Amygdala (tissue), 56 donors: ENCODE measurements at places on chromosomes 4 and X.

DNA sequence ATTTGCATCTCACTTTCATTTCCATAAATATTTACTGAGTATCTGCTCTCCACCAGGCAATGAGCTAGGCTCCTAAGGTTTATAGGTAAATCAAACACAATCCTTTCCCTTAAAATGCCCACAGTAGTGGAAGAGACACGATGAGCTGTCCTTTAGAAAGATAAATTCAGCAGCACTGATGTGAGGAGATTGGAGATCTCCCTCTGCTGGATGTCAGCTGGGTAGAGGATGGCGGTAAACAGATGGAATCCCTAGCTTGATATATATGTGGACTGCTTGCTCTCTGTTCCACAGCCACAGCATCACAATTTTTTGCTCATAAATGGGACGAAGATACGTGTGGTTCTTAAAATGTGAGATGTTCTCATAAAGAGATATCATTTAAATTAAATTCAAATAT lies 216.4 kb upstream of the RASGEF1B start:
- no peak for DNase-seq

DNA sequence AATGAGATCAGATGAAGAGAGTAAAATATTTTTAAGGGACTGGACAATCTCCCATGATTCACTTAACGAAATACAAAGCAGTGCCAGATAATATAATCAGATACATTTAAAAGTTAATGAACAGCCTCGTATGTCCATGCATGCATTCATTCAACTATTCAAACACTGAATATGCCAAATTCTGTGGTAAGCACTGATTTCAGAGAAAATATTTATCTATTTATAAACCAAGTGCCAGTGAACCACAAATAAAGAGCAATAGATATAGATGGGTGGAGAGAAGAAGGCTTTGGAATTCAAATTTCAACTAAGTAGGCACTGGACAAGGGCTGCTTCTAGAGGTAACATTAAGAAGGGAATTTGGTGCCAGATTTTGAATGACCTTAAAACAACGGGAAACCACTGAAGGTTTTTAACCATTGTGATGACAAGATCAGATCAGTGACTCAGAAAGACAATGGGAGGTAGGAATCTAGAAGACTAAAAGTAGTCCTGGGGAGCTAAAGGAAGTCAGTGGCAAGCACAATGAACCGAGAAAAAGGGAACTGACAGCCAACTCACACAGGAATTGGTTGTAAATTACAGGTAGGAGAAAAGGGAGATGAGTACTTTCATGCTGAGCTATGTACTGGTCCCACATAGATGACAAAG lies 14.2 kb downstream of the ELOVL6 start:
- DNase-seq: no peak

DNA sequence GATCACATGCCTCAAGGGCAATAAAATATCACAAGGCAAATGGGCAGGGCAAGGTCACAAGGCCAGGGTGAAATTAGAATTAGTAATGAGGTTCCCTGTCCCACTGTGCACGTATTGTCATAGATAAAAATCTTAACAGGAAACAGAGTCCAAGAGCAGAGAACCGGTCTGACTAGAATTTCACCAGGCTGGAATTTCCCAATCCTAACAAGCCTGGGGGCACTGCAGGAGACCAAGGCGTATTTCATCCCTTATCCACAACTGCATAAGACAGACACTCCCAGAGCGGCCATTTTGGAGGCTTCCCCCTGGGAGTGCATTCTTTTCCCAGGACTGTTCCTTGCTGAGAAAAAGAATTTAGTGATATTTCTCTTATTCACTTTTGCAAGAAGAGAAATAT lies 25.9 kb upstream of the PRDM5 start:
- DNase-seq: no peak

DNA sequence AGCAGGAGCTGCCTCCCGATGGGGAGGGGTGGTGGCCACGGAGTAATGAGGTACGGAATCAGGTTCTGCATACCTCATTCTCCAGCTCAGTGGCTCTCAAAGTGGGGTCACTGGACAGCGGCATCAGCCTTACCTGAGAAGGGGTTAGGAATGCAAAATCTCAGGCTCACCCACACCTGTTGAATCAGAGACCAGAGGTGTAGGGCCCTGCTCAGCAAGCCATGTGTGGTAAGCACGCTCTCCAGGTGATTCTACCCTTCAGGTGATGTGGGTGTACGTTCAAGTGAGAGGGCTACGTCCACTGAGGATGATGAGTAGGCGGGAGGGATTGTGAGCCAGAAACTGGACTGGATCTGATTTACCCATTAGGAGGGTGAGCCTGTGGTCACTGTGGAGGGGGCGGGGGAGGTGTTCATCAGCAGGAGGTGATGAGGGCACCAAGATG lies 65.8 kb downstream of the ANAPC4 start:
- DNase-seq: no peak

DNA sequence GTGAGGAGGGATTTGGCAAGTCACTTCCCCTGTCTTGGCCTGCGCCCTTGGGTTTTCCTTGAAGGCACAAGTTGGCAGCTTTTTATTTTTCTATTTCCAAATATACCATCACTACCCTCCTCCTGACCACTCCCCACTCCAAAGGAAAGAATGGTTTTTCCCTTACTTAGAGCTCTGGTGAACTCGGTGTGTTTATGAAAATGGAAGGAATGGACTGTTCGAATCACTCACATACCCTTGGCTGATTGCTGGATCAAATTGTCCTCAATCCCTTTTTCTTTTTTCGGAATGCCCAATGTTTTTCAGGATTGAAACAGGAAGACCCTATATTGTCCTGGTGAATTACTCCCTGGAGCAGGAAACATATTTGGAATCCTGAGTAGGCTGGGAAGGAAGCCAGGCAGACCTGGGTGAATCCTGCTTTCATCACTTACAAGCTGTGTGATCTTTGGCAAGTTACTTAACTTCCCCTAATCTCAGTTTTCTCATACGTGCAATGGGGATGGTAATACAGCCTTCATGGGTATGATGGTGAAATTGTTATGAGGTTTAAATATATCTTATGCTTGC lies 70.7 kb downstream of the RTL5 start:
- no peak for DNase-seq

GRCh38 chrX:120790118-120790517 lies 85.5 kb downstream of the CT47B1 start:
- DNase-seq: peak; percentile 2

DNA sequence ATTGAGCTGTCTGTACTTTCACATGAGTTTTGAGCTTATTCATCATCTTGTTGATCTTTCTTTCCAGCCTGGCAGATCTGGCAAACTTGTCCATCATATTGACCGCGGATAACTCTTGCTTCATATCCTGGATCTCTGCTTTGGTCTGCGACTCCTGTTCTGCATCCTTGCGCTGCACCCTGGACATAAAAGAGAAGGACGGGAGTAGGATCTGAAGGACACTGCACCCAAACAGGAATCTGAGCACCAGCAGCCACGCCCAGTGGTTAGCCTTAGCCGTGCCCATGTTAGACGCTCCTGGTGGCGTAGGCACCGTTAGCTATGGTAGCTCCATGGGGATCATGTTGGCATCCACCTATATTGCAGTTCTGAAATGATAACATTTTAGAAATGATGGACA lies 56.6 kb downstream of the LARP7 start:
- DNase-seq: no peak

- DNase-seq: no peak
Observed at GRCh38 chrX:149004936-149005335, 500.2 kb downstream of the IDS start.

- peak; percentile 45 for DNase-seq
Observed at GRCh38 chrX:6228720-6229119, at the start of gene NLGN4X. NLGN4X (minus strand) TSS chrX:6228867; CDS start chrX:6151466, 77,401 bp downstream.

DNA sequence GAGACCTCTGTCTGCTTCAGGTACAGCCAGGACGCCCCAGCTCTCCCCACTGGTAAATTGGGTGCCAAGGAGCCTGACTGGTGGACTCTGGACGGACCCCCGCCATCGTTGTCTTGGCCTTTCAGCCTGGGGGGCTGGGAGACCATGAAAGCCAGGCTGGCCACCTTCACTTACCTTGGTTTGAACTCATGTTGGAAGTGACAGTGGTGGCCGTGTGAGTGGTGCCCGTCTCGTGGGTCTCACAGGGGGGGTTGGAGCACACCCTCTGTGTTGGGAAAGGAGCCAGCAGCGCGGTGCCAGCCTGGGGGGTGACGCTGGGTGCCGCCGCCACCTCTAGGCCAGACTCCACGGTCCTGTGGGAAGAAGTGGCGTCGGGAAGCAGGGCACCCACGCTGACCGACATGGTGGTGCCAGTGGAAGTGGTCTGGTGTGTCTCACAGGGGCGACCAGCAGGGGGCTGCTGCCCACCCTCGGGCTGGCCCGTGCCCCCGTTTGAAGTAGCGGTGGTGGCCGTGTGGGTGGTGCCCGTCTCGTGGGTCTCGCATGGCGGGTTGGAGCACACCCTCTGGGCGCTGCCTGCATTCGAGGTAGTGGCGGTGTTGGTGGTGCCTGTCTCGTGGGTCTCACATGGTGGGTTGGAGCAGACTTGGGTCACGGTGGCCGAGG lies 9.6 kb upstream of the RENBP start:
- no peak for DNase-seq

DNA sequence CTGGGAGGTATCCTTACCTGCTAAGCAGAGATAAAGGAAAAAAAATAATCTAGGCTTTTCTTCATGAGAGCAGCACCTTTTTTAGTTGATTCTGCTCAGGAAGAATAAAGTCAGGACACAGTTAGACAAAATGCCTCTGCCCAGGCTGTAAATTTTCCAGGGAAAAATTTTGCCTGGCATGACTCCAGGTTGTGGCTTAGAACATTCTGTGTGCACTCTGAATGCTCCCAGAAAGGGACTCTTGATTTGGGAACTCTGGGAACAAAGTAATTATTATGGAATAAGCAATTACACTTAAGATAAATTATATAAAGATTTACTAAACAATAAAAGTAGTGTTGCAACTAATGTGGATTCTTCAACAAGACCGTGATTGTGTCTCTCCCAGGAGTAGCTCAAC lies 826.2 kb upstream of the TENM3 start:
- DNase-seq: no peak

GRCh38 chr4:13378973-13379759 lies 105.0 kb downstream of the RAB28 start:
- no peak for DNase-seq

DNA sequence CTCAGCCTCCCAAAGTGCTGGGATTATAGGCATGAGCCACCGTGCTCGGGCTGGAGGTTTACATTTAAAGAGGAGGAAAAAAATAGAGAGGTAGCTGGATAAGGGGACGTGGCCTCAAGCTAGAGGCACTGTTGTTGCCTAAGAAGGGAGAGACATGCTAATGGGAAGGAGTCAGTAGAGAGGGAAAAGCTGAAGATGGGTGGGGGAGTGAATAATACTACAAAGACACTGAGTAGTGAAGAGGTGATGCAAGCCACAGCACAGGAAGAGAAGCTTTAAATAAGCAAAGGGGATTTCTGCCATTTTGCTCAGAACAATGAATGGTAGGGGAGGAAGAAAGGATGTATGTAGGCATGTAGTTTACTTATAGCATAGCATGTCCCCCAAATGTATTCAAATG lies 11.5 kb upstream of the AP1S2 start:
- no peak for DNase-seq

GRCh38 chrX:47751670-47752069 lies 85.0 kb upstream of the ZNF81 start:
- no peak for DNase-seq

- no peak for DNase-seq
Observed at GRCh38 chr4:54165438-54165837, 63.7 kb upstream of the PDGFRA start.

DNA sequence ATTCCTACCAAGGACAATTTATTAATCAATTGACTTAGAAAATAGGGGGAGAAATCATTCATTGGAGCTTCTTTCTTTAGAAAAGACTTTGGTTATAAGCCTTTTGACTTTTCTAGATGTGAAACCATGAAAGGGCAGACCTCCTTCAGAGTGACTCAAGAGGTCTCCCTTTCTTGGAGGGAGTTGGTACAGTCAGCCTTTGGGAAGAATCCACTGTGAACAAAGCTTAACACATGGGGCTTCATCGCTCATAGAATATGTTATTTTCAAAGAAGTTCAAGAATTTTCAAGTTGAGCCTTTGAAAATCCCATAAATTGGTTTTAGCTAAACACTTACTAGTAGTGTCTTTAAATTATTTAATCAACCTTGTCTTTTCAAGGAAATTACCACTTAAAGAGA lies 28.0 kb downstream of the RIPPLY1 start:
- DNase-seq: no peak

- no peak for DNase-seq
Observed at GRCh38 chrX:70279081-70279480, 2.9 kb upstream of the RAB41 start.

- no peak for DNase-seq
Observed at GRCh38 chr4:83282049-83282535, 2.5 kb downstream of the COQ2 start.

GRCh38 chrX:28585767-28586166 lies 1.5 kb upstream of the IL1RAPL1 start:
- DNase-seq: no peak

DNA sequence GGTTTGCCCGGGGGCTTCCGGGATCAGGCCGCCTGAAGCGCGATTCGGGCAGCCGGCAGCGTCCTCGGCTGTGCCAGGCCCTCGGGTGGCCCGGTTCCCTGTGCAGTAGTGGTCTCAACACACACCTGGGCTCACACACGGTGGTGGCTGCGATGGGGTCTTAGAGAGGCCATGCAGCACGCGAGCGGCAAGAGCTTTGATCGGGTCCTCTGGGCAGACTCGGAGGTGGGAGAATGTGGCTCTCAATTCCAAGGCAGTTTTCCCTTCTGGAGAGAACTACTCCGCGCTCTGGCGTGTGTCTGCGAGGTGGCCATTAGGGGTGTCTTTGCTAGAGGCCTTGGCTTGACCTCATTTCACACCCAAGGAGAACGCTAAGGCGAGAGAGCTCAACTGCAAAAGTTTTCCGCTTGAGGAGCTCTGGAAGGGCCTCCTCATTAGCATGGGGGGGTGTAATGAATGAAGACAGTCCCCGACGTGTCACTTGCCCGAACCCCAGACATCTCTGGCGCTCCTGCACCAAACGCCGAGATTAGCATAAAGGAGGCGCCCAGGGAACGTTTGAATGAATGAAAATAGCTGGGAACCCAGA lies 771 bp upstream of the RBPJ start:
- DNase-seq: no peak

DNA sequence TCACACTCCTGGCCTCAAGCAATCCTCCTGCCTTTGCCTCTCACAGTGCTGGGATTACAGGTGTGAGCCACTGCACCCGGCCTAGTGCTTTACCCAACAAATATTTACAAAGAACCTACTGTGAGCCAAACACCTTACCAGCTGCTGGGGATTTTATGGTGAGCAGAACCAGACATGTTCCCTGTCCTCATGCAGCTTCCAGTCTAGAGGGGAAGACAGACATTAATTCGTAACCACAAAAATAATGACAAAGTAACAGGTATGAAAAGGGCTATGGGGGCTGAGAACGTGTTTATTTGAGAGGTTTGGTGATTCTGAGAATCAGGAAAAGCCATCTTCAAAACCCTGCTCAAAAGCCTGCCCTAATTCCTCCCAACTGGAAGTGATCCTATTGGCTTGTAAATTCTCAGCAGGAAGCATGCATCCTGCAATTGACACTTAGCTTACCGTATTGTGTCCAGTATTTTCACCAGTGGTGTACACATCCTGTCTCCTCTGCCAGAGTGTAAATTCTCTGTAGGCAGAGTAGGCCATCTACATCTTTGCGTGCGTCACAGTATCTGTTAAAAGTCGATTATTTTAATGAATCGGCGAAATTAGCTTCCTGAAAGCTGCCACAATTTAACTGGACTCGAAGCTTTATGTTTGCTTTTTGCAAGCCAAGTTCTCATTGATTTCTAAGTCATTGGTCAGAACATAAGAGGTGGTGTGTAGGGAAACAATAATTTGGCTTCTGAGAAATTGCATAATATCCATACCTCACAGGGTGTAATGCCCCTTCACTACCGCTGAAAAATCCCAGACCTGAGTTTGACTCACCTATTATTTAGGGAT lies 67.0 kb downstream of the TMEM156 start:
- no peak for DNase-seq
